ENCODE measurements at places on chromosomes 16 and 17. TPM values are rescaled to one million over a fixed set of nuclear protein-coding genes. Genes with fewer than 3 reads are reported as not detected.

The ARHGAP44 gene
- total RNA-seq, result 8.8 TPM

The DLX3 gene
- 1.1 TPM for total RNA-seq

The KRT27 gene
- total RNA-seq, result 2.0 TPM

The TUBB3 gene
- total RNA-seq, result 4.1 TPM

The CCL17 gene
- total RNA-seq, result 0.78 TPM

The PSME3IP1 gene
- 122 TPM for total RNA-seq

The KCNH6 gene
- not detected for total RNA-seq

The NPIPA2 gene
- 4.2 TPM for total RNA-seq

The SEZ6 gene
- total RNA-seq, result not detected

Data from ureter (tissue), 1 donor.